ENCODE measurements at places on chromosomes 12 and 14.
A peak's percentile ranks its signal among the peaks of the same experiment; 100 is the strongest.

DNA sequence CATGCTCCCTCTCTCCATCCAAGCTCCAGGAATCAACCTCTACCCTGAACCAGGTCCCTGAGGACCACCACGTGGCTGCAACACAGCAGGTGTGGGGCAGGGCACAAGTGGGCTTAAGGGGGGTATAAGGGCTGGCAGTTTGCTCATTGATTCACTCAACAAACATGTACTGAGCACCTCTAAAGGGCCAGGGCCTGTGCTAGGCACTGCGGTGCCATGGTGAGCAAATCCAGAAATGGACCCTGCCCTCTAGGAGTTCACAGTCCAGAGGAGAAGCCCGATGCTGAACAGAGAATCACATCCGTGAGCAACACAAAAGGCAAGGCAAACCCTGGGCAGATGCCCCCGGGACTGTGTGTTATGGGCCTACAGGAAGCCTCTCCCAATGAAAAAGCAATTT is 6.5 kb upstream of the AQP2 start:
- no peak for DNase-seq

DNA sequence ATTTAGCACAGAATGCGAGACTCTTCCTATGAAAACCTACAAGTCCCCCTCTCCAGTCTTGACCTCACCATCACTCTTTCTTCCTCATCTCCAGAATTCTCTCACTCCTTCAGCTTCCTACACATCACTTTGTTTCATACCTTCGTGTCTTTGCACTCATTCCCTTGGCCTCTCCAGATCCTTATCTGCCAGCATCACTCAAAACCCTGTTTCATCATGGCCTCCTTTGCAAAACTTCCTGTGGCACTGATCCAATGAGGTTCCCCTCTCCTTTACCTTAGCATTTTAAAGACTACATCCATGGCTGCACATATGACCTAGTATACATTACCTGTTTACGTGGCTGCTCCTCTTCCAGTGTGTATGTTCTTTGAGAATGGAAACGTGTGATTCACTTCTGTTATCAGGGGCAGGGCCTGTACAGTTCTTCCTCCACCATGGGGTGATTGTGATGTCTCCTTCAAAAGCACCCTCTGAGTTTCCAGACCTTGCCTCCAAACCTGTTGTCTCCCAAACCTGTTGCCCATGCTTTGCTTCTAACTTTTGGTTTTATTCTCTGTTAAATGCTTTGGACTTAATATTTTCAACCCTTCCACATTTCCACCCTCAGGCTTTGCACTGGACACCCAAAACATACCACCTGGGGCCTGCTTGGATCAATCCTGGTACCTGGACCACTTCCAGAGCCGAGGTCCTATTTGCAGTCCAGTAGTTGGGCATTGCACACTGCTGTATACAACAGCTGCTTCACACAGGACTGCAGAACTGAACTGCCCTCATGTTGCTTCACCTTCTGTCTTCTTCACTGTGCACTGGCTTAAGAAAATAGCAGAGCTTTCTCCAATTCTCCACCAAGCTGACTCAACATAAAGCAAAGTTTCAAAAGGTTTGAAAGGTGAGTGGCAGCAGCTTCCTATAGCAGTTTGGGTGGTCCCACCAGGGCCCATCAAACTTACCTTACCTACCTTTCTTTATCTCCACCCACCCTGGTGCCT is 131.7 kb downstream of the LLPH start:
- no peak for DNase-seq

DNA sequence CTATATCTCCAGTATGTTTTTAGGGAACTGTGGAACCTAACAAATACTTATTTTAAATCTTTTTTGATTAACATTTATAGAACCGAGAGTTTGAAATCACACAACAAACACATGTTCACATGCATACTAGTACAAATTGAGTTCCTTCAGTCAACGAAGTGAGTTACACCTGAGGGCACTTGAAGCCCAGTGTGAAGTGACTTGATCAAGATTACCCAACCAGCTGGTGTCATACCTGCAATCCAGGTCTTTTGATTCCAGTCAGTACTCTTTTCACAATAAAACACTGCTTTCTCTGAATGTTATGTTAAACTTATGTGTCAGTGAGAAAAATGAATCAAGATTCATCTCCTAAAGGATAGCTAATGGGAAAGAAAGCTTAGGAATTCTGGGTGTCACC is 35.2 kb downstream of the VRK1 start:
- no peak for DNase-seq

DNA sequence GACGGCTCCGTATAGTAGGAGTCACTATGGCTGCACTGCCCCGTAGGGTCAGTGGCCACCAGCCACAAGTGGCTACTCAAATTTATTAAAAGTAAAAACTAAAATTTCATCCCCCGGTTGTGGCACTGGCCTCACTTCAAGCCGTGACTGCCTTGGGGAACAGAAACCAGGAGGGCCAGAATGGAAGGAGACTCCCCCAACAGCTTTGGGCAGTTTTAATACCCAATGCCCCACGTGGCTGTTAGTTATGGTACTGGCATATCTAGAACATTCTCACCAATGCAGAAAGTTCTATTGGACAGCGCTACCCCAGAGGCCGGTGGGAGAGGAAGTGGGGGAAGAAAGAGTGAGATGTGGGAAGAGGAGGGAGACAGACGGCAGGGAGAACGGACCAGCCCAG is 6.2 kb downstream of the NCOR2 start:
- DNase-seq, result no peak

GRCh38 chr12:132812631-132813305 is 15.9 kb downstream of the GOLGA3 start:
- DNase-seq, result no peak

DNA sequence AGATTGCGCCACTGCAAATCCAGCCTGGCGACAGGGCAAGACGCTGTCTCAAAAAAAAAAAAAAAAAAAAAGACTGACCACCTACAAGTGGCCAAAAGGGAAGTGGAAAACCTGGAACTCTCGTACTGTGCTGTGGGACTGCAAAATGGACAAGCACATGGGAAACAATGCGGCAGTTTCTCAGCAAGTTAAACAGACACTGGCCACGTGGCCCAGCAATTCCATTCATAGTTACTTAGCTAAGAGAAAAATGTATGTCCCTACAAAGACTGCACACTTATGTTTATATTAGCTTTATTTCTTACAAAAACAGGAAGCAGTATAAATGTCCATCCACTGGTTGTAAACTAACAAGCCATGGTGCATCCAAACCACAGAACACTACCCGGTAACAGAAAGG is 5.6 kb downstream of the CHFR start:
- no peak for DNase-seq

DNA sequence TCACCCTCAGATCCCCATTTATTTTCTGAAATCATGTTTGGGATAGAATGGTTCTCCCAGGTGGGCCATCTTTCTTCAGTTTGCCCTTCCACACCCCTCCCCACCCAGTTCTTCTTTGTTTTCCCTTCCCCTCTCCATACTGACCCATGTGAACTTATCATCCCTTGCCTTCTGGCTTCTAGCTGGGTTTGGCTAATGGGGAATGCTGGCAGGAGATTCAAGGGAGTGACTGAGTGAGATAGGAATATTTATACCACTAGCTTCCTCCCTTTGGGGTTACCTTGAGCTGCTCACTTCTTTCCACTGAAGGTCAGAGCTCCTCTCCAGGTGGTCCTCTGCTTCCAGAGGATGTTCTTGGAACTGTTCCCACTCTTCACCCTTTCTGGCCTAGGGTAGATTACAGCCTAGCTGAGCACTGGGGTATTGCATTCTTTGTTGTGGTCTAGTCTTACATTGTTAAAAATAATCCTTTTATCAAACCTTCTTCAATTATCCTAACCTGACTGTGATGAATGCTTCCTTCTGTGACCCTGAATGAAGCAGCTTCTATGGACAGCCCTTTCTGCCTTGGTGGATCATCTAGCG is 88.3 kb upstream of the ATP2B1 start:
- DNase-seq, result no peak

- DNase-seq, result peak; percentile 76
These were observed 7.4 kb upstream of the LLPH start for GRCh38 chr12:66137937-66138336.

- DNase-seq, result no peak
These were observed 332.9 kb downstream of the NUAK1 start for GRCh38 chr12:105805730-105806399.

GRCh38 chr12:26845057-26845666 is 12.2 kb upstream of the ITPR2 start:
- DNase-seq, result peak; percentile 32

DNA sequence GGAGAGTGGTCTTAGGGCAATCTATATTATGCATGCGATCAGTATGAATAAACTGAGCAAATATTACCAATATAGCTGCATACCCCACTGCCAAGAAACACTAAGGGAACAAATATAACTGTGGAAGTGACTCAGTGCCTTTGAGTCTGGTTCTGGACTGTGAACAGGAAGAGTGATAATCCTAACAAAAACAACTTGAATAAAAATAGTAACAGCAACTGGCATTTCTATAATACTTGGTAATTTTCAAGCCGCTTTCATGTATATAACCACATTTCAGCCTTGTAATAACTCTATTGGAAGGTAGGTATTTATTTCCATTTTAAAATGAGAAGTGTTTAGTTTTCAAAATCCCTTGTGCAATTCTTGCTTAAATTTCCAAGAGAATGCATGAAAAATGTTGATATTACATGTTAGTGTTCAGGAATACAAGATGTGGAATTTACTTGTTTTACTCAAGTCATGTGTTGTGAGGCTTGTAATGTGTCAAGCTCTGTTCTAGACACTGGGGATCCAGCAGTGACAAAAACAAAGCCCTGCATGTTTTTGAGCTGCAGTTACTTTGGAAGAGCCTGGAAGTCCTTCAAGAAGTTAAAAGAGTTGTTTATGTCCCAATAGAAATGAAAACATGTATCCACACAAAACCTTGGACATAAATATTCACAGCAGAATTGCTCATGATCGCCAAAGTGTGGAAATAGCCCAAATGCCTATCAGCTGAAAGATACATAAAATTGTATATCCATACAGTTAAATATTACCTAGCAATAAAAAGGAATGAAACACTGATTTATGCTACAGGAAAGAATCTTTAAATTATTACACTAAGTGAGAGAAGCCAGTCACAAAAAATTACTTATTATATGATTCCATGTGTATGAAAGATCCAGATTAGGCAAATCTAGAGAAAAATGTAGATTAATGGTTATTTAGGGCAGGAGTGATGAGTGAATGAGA is 338.1 kb upstream of the TMEM132C start:
- no peak for DNase-seq

DNA sequence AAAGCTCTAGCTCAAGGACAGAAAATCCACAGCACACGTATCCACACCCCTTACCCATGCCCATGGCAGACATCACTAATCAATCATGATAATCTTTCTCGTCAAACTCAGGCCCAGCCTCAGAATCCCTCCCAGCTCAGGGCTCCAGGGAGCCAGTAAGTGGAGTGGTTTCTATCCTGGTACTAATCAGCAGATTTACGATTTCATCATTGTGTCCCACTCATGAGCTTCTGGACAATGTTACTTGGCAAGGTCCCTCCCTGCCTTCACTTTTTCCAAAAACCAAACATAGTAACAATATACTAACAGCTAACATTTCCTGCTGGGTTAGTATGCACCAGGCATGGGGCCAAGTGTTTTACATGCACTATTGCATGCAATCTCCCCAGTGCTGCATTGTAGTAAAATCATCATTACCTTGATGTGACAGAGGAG is 45.8 kb upstream of the NCOR2 start:
- no peak for DNase-seq

- DNase-seq, result no peak
These were observed 2.4 kb upstream of the RXYLT1 start for GRCh38 chr12:63777340-63777739.

- peak; percentile 29 for DNase-seq
These were observed 1655.3 kb upstream of the FLRT2 start for GRCh38 chr14:83874662-83875061.

- DNase-seq, result no peak
These were observed 177.0 kb downstream of the CEP128 start for GRCh38 chr14:80764496-80764895.

DNA sequence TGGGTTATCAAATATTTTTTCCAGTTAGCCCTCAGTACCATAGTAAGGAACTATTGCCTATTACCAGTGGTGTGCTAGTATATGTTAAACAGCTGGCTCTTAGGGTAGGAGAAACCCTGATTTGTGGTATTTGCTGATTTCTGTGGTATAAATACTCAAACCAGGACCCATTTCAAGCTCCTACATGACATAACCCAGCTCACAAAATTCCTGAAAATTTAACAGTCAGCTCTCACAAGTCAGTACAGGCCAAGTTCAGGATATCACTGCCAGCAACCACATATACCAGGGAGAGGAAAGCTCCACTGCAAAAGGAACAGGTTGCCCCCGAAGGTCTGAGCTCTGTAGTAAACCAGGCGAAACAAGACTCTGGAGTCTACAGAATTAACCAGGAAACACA is 315.3 kb downstream of the NOVA1 start:
- DNase-seq, result no peak

DNA sequence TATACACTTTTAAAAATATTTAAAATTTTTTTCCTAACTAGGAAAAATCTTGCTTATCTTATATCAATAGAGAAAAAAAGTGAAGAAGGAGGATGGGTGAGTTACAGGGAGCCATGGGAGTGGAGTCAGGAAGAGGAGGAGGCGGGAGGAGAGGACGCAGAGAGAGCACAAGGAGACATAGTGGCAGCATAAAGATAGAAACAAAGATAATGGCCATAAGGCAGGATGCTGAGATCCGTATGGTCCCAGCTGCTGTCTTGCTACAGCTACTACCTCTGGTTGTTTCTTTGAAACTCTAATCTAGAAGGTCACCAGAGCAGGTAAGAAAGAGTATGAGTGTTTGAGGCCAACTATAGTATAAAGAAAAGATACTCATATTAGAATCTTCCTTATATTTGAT is 2.6 kb upstream of the SOX5 start:
- no peak for DNase-seq

DNA sequence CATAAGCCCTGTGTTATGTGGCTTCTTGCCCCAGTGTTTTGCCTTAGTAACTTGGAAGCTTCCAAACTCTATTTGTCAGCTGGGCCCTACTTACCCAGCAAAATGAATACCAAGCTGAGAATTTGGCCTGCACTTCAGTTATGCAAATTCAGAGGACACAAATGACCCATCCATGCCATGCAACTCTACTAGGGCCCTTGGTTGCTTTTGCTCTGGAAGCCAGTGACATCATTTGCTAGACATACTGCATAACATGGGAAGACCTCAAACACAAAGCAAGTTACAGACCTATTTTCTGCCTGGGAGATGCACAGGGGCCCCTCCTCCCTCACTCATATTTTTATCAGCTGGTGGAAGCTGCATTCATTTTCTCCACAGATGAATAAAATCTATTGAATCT is 90.2 kb upstream of the PPM1H start:
- DNase-seq, result no peak

DNA sequence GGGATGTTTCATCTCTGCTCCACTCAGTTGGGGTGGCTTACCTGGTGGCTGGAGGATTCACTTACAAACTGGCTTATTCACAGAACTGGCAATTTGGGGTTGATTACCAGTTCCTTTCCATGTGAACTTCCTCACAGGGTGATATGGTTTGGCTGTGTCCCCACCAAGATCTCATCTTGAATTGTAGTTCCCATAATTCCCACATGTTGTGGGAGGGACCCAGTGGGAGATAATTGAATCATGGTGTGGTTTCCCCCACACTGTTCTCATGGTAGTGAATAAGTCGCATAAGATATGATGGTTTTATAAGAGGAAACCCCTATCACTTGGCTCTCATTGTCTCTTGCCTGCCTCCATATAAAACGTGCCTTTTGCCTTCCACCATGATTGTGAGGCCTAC is 26.9 kb upstream of the IGF1 start:
- no peak for DNase-seq

GRCh38 chr12:24229031-24229700 is 279.7 kb upstream of the SOX5 start:
- DNase-seq, result no peak

Measured in NCI-H1417 (cell line).